ENCODE measurements at places on chromosomes 4 and X. TPM values are rescaled to one million over a fixed set of nuclear protein-coding genes. Genes with fewer than 3 reads are reported as not detected.

CSAG3 gene
- total RNA-seq: not detected

EVC2 gene
- total RNA-seq: 1.3 TPM

TMSB15B gene
- total RNA-seq: 0.08 TPM

DRD5 gene
- not detected for total RNA-seq

RASSF6 gene
- 0.09 TPM for total RNA-seq

SMR3B gene
- total RNA-seq: not detected

PRSS12 gene
- total RNA-seq: 0.25 TPM

GATA1 gene
- 39.9 TPM for total RNA-seq

PPP4R3C gene
- total RNA-seq: not detected

PFKFB1 gene
- total RNA-seq: 19.2 TPM

SCARB2 gene
- 81.0 TPM for total RNA-seq

VAMP7 gene
- total RNA-seq: 22.4 TPM

PAGE4 gene
- not detected for total RNA-seq

RBM47 gene
- total RNA-seq: 81.2 TPM
